Activated T-cell treated with anti-CD3 and anti-CD28 coated beads for 4 hours (primary cell): ENCODE measurements at places on chromosomes 1 and 21.

GRCh38 chr1:185646202-185646683 is 87.9 kb upstream of the HMCN1 start:
- DNase-seq = no peak

GRCh38 chr1:204841798-204842197 is 28.9 kb upstream of the NFASC start:
- no peak for DNase-seq

DNA sequence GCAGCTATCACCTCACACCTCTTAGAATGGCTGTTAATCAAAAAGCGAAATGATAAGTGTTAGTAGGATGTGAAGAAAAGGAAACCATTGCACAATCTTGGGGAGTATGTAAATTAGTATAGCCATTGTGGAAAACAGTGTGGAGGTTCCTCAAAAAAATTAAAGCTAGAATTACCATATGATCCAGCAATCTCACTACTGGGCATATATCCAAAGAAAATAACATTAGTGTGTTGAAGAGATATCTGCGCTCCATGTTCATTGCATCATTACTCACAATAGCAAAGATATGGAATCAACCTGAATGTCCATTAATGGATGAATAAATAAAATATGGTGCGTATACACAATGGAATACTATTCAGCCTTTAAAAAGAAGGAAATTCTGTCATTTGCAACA is 68.9 kb downstream of the SNRPE start:
- DNase-seq = no peak

DNA sequence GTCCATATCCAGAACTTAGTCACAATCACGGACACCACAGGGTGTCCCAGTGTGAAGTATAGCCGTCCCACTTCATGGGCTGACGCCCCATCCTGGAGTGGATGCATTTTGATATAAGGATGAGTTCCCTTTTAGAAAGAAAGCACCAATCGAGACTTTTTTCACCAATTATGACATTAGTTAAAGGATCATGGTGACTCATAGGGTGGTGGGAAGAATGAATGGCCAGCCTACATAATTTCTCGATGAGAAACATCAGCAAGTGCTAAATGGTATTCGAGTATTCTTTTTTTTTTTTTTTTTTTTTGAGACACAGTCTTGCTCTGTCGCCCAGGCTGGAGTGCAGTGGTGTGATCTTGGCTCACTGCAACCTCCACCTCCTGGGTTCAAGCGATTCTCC is 38.5 kb upstream of the USP1 start:
- DNase-seq = no peak

- no peak for DNase-seq
These were observed 1.2 kb upstream of the ABL2 start for GRCh38 chr1:179230721-179231120.

GRCh38 chr1:208541225-208541855 is 297.2 kb upstream of the PLXNA2 start:
- DNase-seq = no peak

DNA sequence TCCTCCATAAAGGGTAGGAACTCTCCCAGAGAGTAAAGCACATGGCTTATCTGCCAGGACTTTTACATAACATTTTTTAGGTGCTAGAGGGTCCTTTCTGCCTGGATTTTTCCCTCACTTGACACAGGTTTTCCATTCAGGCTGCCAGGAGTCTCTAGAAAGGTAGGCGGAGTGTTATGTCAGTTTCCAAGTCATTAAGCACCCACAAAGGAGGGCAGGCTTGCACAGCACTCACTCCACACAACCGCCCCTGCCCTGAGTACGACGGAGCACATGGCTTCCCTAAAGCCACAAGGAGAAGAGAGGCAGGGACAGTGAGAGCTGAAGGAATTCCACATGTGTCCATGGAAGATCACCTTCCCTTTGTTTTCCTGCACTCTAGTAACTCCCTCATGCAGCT is 55.7 kb downstream of the CAPZB start:
- no peak for DNase-seq

DNA sequence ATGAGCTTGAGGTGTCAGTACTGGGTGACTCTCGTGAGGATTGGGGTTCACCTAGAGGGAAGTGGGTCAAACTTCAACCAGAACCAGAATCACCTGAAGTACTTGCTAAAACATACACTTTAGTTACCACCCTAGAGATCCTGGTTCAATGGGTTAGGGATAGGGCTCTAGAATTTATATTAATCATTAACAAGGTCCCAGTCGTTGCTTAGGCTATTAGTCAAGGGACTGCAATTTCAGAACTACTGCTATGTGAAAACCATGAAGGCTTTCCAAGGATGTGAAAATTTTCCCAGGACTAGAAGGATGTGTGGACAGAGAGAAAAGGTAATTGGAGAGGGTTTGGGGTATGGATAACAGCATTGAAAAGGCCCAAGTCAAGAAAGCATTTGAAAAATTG is 162.6 kb downstream of the GRIK1 start:
- DNase-seq = no peak

GRCh38 chr1:170881268-170882265 is 53.8 kb upstream of the MROH9 start:
- DNase-seq = no peak

DNA sequence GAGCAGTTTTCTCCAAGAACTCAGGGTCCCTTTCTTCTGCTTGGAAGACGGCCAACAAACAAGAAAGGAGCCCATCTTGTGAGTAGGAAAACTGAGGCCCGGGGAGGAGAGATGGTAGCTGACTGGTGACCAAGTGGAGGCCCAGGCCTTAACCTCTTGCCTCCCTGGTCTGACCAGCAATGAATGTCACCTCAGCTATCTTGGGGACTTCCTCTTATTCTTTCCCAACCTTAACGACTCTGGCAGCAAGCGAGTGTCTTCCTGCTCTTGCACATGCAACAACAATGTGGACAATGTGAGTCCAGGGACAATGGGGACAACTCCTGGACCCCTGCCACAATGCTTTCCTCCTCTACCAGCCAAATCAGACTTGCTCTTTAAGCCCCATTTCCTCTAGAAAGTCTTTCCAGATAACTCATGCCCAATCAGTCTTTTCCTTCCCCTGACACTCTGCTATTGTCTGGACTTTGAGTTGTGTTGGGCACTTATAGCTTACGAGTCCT is 12.6 kb downstream of the HSPG2 start:
- no peak for DNase-seq

DNA sequence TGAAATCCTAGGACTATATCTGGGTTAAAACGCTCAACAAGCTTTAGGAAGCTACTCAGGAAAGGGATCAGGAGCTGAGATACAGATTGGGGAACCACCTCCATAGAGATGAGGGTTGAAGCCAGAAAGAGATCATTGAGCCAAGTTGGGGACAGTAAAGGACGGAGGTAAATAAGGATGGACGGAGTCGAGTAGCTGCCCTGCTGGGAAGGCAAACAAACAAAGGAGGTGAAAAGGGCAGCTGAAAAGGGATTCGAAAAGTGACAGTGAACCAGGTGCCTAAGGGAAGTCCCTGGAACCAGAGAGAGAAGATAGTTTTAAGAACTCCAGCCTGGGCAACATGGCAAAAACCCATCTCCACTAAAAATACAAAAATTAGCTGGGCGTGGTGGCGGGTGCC is 6.3 kb upstream of the CAMSAP2 start:
- DNase-seq = no peak

GRCh38 chr1:102107441-102107840 is 110.7 kb upstream of the OLFM3 start:
- no peak for DNase-seq

- no peak for DNase-seq
These were observed 6.5 kb downstream of the CACHD1 start for GRCh38 chr1:64476251-64476952.

GRCh38 chr1:205508227-205508714 is 3.8 kb downstream of the CDK18 start:
- no peak for DNase-seq

DNA sequence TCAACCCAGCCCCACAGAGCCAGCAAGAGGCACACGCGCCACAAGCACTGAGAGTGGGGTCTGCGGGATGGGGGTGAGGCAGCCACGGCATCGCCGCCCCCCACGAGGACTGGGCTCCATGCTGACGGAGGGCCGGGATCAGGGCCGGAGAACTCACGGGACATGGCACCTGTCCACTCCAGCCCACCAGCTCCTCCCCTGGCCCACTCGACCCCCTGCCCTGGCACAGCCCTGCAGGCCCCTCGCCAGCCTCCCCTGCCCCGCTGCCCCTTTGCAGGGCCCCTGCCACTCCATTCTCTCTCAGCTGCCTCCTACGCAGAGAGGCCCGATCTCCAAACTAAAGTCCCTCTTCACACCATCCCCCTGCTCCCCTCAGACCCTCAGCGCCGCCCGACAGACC is 134.0 kb downstream of the NPHP4 start:
- DNase-seq = no peak

DNA sequence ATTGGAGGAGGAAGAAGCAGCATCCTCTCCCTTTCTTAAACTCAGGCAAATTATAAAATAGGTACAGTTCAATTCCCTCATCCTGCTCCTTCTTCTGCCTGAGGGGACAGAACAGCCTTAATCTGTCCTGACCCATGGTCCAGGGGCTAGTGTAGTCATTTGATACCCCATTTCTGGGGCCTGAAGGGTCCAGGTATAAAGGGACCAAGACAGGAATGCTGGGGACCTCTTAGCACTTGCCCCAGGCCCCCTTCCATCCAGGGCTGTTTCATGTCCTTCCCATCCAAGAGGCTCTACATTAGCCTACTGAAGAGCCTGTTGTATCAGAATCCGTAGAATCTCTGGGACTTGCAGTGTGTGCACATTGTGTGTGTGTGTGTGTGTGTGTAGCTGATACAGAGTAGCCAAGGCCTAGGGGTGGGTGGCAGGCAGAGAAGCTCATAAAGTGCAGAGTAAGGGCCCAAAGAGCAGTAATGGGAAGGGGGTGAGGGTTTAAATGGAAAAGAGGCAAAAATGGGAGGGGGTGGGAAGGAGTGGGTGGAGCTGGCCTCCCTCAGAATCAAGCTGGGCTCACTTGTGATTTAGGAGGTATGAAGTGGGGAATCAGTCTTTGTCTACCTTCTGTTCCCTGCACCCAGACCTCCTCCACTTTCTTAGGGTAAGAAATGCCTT is 32.4 kb downstream of the RUNX1 start:
- no peak for DNase-seq

GRCh38 chr1:1048765-1049164 is 25.3 kb downstream of the RNF223 start:
- no peak for DNase-seq

GRCh38 chr21:21101911-21102310 is 103.7 kb downstream of the NCAM2 start:
- DNase-seq = no peak

DNA sequence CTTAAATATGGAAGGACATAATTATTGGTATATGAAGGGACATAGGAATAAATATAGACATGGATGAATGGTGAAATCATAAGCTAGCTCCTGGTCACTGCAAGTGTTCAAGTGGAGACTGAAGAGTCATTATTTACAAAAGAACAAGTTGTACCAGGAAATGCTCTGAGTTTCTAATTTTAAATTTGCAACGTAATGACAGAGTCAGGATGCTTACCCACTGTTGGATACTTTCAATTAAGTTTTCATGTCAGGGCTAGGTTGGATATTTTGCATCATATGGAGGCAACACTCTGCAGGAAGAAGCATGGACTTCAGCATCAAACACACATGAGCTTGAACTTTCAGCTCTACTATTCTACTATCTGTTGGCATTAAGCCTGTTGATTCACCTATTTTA is 499.6 kb upstream of the C1orf87 start:
- DNase-seq = no peak

- DNase-seq = no peak
These were observed 1.4 kb downstream of the RAVER2 start for GRCh38 chr1:64745986-64746940.

- DNase-seq = no peak
These were observed 23.0 kb upstream of the SAMSN1 start for GRCh38 chr21:14569026-14569621.

- DNase-seq = no peak
These were observed 69.0 kb downstream of the KCND3 start for GRCh38 chr1:111920221-111921024.

- no peak for DNase-seq
These were observed 55.1 kb upstream of the GJA5 start for GRCh38 chr1:147815503-147815902.

GRCh38 chr1:94817712-94818111 is 2.4 kb upstream of the SLC44A3 start:
- no peak for DNase-seq

- no peak for DNase-seq
These were observed 1.2 kb upstream of the CD1D start for GRCh38 chr1:158179301-158180041.

DNA sequence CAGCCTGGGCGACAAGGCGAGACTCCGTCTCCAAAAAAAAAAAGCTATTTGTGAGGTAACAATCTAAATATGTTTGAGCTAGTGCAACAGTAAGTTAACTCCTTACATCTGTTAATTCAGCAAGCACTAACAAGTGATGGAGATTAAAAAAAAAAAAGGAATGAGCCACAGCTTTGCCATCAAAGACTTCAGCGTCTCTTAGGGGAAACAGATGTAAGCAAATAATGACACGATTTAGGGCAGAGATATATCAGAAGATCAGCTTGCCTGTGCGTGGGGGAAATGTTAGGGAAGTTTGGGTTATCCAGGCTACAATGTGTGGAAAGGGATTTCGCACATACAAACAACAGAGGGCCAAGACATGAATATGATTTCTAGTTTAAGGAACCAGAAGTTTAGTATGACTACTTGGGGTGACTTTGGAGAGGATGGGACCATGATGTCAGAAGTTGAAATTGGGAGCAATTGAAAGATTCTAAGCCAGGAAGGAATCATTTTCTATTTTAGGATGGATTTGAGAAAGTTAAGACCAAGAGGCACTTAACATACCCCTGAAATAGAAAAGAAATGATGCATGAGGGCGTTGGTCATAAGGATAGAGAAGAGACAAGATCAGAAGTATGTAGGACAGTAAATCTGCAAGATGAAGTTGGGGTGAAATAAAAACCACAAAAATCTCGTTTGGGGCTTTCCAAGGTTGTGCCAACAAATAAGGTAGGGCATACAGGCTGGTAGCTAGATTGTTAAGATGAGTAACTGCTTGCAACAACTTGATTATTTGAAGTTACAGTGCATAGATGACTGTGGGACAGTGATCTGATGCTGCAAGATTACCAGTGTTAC is 2.4 kb upstream of the BRWD1 start:
- no peak for DNase-seq

GRCh38 chr21:33943293-33943692 is 27.7 kb upstream of the ATP5PO start:
- DNase-seq = no peak

GRCh38 chr1:213492161-213493041 is 441.4 kb downstream of the RPS6KC1 start:
- no peak for DNase-seq

- no peak for DNase-seq
These were observed 676 bp upstream of the CTTNBP2NL start for GRCh38 chr1:112395256-112395820.

DNA sequence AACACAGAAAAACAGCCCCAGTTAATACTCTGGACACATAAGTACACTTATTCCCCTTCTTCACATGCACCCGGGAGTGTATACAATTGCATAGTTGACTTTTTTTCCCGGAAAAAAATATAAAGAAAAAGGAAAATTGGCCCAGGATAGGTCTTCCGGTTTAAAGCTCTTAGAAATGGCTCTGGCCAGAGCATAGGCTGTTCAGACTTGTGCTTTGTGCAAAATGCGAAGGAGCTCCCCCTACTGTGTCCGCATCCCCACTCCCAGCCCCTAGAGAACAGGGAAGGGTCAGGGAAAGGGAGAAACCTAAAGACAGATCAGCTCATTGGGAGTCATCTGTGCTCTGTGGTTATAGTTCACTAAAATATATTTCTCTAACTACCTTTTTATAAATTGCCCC is 5.5 kb upstream of the MTMR11 start:
- no peak for DNase-seq
